ENCODE measurements at places on chromosomes 7 and 10.

DNA sequence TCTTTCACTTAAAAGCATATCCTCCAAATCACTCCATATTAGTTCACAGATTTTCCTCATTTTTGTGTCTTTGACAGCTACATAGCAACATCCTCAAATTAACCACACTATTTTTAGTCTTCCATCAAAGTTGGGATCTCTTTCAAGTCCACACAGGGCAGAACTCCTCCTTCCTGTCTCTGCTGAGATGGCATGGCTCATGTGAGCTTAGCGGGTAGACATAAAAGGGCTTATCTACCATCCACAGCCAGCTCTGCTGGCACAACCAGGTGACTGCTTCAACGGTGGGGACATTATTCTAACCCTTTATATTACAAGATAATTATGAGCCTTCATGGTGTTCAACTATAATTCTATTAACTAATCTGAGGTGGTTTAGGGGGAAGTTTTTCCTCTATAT, 35.5 kb downstream of the ICA1 start:
- no peak for DNase-seq

DNA sequence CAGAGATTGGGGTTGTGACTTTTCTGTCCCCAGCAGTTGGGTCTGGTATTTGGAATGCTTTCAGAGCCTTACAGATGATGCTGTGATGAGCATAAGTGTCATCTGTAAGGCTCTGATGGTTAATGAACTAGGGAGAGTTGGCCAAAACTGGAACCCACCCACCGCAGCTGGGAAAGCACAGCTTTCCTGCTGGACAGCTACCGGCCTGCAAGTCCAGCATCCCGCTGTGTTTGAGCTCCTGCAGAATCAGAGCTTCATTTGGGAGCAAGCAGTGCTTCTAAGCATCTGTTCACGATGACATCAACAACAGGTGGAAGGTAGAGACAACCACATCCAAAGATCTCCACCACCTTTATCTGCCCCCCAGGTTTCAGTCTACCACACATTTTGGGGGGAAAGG, 11.7 kb downstream of the UCN3 start:
- no peak for DNase-seq

DNA sequence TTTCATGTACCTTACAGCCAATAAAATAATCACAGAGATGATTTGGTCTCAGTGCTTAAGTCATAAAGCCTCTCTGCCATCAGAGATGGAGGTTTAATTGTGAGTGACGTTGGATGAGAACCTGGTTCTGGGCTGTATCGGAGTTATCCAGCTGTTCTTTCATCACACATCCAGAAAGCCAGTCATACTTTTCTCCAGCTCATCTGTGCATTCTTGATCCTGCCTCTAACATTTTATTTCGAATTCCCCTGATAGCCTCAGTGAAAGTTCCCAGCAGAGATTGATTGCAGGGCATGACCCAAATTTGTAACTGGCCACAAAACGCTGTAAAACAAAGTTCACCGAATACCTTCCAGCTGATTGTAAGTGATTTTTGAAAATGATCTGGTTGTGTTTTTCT, 212.6 kb upstream of the HABP2 start:
- no peak for DNase-seq

DNA sequence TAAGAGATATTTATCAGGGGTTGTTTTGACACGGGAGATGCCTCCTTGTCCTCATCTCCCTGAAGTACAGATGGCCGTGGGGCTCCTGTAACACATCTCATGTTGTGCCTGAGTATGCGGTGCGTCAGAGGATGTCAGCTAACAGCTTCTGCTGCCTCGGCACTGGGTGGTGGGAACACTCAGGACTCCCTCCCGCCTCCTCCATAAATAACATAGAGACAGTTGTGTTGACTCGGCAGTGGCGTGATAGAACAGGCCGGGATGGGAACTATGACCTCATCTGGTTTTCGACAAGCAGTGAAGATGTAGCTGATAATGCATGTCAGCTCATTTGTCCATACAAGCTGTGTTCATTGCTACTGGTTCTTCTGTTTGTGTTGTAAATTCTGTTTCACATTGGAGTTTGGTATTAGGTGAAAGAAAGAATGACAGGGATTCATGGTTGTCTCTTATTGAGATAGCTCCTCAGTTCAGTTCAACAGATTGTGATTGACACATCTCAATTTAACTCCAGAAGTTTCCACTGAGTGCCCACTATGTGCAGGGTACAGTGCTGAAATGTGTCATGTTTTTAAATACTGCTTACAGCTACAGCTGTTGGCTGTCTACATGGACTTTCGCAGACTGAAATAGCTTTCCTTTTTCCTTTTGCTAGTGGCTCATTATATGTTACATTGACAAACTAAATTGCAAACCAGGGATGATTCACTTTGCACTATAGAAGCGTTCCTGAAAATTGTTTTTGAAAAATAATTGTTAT, 87.4 kb downstream of the CHN2 start:
- DNase-seq: no peak

- no peak for DNase-seq
These were observed 27.3 kb downstream of the POU6F2 start for GRCh38 chr7:39005036-39005435.
